NAMALWA (cell line): ENCODE measurements at places on chromosomes 3 and 15.

GRCh38 chr15:40331026-40331425, 7.5 kb downstream of the INAFM2 start:
- no peak for DNase-seq

DNA sequence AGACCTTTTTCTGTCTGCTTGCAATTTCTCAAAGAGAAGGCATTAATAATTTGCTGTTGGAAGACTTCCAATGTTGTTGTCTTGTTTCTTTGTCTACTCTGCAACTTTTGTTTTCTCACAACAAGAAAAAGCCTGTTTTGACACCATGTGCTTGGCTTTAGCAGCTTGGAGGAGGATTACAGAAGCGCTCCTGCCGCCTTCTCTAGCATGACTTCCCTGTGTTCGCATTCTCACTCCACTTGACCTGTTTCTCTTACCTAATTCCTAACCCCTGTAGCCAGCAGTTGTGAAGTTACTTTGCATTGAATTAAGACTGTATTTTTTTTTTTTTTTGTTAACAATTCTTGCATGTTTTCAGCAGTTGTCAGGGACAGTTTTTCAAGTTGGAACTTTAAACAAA, 235.3 kb upstream of the GOLIM4 start:
- no peak for DNase-seq

DNA sequence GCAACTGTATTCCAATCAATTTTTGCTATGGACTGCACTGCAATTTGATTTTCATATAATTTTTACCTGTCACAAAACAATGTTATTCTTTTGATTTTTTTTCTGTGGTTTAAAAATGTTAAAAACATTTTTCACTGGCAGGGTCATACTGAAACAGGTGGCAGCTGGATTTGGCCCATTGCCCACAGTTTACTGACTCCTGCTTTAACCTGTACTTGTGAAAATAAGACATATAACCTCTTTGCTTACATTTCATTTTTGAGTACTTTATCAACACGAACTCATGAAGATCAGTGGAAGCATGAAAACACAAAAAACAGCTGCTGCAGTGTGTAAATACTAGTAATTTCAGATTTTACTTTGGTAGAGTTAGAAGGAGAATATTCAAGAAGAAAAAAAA, 313.1 kb downstream of the WDR72 start:
- no peak for DNase-seq

- peak; percentile 63 for DNase-seq
These were observed 4.2 kb upstream of the CHRM5 start for GRCh38 chr15:33963831-33964664.

- DNase-seq: no peak
These were observed 182.6 kb downstream of the SUCNR1 start for GRCh38 chr3:152056073-152056472.

DNA sequence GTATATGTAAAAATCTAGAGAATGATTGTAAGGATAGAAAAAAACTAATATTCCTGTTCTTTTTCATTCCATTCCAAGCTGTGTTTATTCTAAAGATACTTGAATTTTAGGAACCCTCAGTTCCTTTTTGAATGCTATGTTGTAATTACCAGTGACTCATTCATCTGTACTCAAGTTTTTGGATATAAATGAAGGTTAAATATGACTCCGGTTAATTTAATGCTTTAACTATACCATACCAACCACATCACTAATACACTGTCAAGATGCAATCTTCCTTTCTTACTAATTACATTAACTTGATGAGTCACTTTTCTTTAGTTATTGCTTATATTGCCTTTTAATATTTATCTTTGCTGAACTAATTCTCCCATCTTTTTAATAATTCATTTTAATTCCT, 68.8 kb upstream of the ZNF148 start:
- no peak for DNase-seq

DNA sequence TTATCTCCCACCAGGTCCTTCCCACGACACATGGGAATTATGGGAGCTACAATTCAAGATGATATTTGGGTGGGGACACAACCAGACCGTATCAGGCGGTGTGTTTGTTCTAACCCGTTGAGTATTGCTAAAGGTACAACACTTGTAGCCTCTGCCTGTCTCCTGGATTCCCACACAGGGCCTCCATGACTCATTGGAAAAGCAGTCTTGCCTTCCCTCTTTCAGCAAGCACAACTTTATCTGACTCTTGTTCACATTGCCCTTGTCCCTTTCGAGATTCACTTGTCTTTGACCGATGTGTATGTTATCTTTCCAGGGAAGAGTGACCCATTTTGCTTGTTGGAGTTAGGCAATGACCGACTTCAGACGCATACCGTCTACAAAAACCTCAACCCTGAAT, 152.3 kb downstream of the MCTP2 start:
- DNase-seq: no peak

GRCh38 chr3:27714146-27714526, 8.0 kb downstream of the EOMES start:
- DNase-seq: no peak

GRCh38 chr3:20310629-20311028, 124.6 kb upstream of the SGO1 start:
- DNase-seq: no peak

DNA sequence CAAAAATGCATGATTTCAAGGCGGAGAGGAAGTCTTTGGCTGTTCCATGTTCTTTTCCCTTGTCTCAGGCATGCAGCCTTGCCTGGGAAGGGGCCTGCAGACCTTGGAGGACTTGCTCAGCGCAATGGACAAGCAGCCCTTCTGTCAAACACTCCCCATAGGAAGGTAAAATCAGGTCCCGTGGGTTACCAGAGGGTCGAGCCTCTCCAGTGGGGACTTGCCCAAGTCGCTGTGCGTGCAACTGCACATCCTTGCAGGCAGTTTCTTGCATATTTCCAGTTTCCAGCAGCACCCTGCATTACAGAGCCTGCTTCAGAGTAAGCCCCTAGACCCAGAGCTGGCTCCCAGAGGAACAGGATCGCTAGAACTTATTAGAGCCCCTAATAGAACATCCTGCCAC, 75.5 kb upstream of the KLF13 start:
- no peak for DNase-seq

DNA sequence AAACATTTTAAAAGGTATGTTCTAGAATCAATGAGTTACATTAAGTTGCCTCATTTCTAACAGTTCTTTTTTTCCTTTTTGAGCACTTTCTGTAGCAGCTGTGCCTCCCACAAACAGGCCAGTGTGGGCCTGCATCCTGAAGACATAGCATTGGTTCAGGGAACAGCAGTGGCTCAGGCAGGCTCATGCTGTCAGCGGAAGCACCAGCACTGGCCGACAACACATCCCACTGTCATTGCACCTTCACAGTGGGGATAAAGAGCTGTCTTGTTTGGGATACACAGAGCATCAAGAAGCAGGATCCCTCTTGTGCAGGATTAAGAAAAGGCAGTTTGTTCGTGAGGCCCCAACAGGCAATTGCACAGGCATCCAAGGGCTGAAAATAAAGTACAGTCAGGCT, 123.3 kb downstream of the MOBP start:
- DNase-seq: no peak

DNA sequence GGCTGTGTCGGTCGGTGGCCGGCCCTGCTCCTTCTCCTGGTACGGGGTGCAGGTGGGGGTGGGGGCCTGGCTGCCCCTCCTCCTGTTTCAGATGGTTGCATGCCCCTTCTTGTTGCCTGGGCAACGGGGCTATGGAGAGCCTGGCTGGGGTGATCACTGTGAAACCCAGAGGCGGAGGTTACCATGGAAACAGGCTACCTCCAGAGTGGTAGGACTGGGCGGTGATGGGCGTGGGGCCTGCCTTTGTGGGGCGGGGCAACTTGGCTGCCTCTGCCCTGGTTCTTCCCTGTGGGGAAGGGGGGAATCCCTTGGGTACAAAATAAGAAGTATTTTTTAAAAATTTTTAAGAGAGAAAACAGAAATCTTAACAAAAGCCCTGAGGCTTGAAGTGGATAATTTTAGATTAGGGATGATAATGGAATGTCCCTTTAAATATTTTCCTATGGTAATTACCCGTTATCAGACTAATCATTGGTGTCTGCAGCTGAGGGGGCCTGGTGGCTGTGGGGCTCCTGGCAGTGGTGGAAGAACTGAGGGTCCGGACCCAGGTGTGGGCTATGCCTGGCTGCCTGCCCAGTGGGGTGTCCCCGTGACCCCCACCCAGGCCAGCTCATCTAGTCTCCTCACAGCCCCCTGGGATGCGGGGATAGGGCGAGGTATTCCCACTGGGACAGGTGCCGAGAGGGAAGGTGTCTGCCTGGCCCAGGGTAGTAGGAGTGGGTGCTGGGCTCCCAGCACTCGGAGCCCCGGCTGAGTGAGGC, 32.5 kb downstream of the PLXNA1 start:
- DNase-seq: peak; percentile 27

- no peak for DNase-seq
These were observed 21.2 kb downstream of the ZDHHC23 start for GRCh38 chr3:113968986-113969385.

DNA sequence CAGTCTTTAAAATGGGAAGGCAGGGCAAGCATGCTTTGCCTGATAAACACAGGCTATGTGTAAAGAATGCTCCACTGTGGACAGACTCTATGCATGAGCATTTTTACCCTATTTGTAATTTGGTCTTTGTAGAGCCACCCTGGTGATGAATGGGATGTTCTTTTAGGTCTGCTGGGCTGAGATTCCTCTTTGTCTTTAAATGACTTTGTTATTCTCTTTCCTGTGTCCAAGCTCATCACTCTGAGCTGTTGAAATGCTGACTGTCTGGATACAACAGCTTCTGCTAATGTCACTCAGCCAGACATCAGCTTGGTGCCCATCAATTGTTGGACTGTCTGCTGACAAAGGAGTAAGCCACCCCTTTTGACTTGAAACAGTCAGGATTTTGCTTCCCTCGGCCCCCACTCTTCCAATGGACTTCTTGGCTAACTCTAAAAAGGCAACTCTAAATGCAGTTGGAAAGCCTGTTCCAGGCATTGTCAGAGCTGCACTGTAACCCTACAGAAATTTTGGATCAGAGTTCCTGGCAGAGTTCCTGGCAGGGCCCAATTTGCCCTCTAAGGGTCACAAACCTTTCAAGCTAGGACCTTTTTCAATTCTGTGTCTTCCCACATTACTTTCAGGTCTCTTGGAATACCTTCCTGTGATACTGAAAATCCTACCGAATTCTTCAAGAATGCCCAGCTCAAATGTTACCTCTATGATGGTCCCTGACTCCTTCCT, 40.5 kb upstream of the EIF1B start:
- DNase-seq: no peak

DNA sequence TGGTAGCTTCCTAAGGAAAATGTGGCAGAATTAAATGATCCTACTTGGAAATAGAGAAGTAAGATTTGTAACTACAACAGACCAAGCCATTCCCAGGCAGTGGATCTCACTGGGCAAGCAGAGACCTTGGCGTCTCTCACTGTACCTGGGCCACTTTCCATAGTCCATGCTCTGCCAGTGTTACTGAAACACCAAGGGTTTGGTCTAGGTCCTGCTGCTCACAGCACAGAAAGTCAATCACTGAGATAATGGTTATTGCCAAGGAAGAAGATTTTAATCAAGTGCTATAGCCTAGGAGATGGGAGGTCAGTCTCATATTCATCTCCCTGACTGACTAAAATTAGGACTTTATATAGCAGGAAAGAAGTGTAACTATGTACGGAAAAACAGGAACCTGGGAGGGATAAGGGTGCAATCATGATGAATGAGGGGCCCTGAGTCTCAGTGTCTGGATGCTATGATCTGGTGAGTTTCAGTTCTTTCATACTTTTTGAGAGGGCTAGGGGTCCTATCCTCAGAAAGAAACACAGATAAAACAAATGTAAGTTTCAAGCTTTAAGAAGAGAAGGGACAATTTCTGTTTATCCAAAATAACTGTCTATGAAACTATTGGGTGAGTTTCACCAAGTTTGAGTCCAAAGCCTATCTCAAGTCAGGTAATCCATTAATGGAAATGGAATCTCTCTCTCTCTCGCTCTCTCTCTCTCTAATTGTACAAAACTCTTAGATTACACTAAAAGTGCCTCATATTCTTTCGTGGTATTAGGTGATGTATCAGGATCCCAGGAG, 20.6 kb downstream of the GPR15 start:
- no peak for DNase-seq

DNA sequence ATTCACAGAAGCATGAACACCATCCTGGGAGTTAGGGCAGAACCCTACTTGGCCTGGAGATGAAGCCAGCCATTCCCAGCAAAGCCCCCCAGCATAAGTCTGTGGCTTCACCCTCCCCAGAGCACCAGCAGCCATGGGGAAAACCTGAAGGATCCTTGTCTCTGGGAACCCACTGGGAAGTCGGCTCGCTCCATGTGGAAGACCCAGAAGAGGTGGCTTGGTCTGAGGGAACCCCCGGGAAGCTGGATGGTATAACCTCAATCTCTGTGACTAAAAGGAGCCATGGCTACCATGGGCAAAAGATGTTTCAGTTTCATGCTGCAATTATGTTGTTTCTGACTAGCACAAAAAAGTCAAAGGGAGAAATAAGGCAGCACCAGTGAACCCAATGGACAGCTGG, 11.8 kb upstream of the RPUSD3 start:
- DNase-seq: no peak

DNA sequence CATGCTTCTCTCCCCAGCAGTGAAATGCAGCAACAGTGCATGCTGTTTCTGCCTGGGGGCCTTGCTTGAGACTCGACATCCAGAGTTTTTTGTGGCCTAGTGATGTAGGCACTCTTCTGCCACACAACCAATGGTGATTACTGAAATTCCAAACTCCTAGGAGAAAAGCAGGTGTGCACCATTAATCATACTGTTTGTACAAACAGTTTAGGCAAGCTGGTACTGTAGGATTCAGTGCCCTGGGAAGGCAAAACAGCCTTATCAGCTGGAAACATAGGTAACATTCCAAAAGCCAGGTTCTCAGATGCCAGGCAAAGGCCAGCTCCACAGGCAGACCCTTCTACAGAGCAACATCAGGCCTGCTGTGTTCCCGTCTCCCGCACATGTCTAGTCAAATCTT, 17.5 kb upstream of the RBP1 start:
- no peak for DNase-seq

GRCh38 chr3:36678216-36679013, 85.9 kb downstream of the DCLK3 start:
- no peak for DNase-seq

DNA sequence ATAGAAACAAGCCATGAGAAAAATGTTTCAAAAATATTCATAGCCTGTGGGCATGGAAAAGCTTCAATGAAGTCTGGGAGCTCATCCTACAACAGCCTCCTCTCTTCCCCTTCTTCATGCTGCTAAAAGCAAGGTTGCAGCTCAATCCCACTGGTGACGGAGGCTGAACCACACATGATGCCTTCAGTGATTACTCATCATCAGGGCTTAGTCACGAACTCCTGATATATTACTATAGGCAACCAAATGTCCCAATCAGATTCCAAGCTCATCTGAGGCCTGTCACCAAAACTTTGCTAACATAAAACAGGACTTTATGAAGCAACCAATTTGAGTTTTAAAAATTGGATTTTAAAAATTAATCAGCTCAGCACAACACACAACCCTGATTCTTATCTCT, 24.0 kb upstream of the SLC24A5 start:
- DNase-seq: no peak

- DNase-seq: no peak
These were observed 294.2 kb upstream of the TBL1XR1 start for GRCh38 chr3:177491296-177492032.

- DNase-seq: no peak
These were observed 39.4 kb upstream of the UBL7 start for GRCh38 chr15:74500401-74500800.

GRCh38 chr15:101024073-101024695, 105.0 kb downstream of the LRRK1 start:
- DNase-seq: no peak

- peak; percentile 95 for DNase-seq
These were observed 12.7 kb upstream of the TSPAN3 start for GRCh38 chr15:77083381-77084160.
